ENCODE measurements at places on chromosomes 3 and 15.

DNA sequence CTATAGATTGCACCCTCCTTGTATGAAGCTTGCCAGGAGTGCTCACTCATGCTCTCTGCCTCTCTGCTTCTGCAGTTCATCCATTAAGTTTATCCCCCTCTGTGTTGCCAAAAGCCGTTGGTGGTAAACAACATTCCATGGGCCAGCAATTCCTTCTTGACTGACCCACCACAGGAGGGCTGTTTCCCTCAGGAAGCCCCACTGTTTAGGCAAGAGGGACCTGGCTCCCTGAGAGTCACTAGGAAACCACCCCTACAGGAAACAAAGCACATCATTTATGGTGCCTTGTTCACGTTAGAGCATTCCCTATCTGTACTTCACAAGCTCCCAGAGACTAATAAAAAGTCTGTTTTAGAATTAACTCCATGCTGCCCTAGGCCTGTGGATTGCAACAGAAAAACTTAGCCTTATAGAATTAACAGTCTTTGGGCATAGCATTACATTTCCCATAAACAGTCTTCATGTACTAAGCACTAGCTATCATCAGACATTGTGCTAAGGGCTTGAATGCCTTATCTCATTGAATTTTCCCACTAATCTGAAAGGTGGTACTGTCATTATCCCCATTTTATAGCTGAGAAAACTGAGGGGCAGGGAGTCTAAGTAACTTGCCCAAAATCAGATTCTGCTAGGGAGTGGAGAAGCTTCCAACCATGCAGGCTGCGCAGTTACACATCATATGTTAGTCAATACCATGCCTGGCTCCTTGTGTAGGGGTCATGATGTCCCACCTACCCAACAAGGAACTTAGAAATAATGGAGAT lies 149.9 kb downstream of the SHQ1 start:
- DNase-seq: no peak

GRCh38 chr15:95162069-95162468 lies 930.7 kb downstream of the MCTP2 start:
- DNase-seq: no peak

GRCh38 chr3:16486201-16486600 lies 27.3 kb downstream of the RFTN1 start:
- no peak for DNase-seq

DNA sequence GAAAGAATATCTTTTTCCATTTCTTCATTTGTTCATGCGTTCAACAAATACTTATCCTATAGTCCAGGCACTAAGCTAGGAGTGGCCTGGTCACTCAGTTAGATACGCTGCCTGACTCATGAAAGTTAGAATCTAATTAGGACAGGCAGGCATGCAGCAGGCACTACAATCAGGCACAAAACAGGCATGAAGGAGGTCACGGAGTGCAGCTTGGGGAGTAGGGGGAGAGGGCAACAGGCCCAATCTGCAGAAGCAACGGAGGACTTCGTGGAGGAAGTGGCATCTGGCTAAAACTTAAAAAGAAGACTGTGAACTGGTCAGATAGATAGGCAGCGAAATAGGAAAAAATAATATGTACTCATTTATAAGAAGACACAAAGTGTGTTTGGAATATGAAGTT lies 420.9 kb downstream of the MAGI1 start:
- DNase-seq: no peak

DNA sequence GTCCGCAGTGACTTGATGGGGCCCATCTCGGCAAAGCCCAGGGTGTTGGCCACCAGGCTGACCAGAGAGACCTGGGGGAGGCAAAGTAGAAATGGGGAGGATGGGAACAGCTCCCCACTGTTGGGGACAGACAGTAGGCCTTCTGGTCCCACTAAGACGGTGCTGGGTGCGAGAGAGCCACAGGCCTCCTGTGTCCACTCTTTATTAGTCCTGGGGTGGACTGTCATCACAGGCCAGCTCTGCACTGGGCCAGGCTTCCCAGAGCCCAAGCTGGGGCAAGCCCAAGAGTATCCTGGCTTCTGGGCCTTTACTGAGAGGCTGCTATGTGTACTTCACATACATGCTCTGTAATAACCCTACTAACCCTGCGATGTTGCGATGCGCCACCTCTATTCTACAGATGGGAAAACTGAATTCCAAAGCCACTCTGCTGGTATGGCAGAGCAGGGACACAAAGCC lies 66.4 kb downstream of the EXOG start:
- DNase-seq: no peak

DNA sequence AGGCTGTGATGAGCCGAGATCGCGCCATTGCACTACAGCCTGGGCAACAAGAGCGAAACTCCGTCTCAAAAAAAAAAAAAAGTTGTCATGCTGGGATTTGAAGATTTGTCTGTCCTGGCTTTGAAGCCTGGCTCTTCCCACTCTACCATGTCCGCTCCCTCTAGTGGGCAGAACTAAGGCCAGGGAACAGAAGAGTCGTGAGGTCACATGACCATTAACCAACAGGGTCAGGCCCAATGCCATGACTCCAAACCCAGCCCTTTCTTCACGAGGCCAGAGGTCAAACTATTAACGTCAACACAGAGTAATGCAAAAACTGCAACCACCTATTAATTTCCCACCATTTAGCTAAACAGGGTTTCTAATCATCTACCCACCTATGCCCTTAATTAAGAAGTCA lies 212.1 kb downstream of the ADAMTS17 start:
- DNase-seq: no peak

DNA sequence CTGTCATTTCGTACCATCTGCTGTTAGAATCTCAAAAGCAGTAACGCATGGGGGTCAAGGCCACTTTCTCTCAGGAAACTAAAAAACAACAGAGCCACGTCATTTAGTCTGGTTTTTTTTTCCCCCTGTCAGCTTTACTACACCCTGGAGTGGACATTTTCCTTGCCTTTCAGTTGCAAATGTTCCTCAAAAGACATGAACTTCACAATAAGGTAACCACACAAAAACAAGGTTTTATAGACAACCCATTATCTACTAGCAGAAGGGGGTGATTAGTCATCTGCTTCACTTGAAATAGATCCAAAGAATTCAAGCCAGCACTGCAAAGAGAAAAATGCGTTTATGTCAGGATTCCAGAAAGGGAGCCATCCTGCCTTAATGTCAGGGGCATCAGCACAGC lies 171.8 kb upstream of the CDIN1 start:
- DNase-seq: no peak

- no peak for DNase-seq
These were observed 61.4 kb downstream of the TTC23 start for GRCh38 chr15:99187936-99188335.

GRCh38 chr3:122886946-122887345 lies 92.1 kb downstream of the SLC49A4 start:
- no peak for DNase-seq

- no peak for DNase-seq
These were observed 65.5 kb downstream of the KAT2B start for GRCh38 chr3:20105513-20106280.

GRCh38 chr3:159821110-159821509 lies 167.5 kb upstream of the IL12A start:
- DNase-seq: no peak

DNA sequence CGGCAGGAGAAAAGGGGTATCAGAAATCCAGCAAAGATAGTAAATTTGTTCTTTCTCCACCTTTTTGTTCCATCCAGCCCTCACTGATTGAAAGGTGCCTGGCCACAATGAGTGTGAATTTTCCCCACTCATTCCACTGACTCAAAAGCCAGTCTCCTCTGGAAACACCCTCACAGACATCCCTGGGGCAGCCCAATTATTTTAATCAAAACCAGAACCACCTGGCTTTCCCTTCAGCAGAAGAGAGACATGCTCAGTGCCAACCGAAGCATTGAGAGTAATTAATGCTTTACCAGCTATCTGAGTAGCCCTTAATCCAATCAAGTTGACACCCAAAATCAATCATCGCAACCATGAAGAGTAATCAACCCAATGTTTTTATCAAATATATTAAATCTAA lies 1129.6 kb upstream of the GBE1 start:
- no peak for DNase-seq

DNA sequence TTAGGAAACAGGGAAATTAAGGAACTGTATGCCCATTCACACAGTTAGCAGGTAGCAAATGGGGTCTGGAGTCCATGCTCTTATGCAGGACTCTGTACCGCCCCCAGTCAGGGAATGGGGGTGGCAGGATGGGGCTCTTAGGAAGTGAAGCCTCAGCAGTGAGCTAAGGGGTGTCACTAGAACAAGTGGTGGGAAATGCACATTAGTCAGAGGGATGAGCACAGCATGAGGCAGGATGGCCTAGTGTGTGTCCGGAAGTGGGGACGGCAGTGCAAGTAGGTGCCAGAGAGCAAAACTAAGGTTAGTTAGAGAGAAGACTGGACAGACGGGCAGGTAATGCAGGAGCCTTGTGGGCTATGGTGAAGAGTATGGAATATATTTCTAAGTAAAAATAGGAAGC lies 60.7 kb downstream of the ST3GAL6 start:
- no peak for DNase-seq
